ENCODE measurements at places on chromosomes 12 and 14.

DNA sequence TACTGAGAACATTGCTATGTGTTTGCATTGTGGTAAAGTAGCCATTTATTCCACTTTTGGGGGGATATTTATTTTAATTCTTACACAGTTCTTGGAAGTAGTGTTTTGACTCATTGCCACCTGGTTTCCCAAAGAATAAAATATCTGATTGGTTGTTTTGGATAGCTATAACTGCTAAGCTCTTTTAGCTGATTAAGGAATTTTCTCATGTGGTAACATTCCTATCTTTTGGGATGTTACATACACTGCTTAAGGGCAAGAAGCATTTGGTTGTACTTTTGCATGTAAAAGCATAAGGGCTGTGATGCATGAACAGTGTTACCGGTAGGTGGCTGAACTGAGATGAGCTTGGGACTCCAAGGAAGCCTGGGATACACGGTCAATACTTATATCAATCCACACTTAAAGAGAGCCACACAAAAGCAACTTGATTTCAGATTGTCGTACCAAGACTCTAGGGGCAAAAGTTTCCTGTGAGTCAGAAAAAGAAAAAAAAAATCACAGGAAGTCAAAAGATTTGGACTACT, 71.4 kb upstream of the PRKD1 start:
- no peak for DNase-seq

GRCh38 chr14:24171422-24172260, at the start of gene REC8:
Gene REC8 (plus strand): TSS chr14:24172080. CDS start chr14:24172553, 473 bp downstream.
- DNase-seq = no peak

- no peak for DNase-seq
Measured at GRCh38 chr12:4050340-4050739, 177.1 kb upstream of the PARP11 start.

DNA sequence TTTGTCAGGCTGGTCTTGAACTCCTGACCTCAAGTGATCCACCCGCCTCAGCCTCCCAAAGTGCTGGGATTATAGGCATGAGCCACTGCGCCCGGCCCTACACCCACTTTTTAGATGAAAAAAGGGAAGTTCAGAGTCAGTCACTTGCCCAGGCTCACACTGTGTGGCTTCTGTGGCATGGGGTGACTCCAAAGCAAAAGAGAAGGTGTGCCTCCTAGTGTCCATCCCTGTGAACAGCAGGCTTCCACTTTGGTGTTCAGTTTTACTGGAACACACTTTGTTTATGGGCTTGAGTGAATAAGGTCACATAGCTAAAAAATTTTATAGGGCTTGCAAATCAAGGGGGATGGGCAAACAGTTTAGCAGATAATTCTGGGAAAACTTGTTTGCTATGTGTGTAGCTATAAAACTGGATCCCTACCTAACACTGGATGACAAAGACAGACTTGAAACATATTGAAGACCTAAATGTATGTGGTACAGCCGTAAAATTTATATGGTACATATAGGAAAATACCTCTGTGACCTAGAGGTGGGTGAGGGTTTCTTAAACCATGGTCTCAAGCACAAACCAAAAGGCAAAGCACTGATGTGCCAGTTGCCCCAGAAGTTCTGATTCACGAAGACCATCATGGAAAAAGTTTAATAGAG, 54.9 kb downstream of the EID3 start:
- DNase-seq = peak; percentile 40

DNA sequence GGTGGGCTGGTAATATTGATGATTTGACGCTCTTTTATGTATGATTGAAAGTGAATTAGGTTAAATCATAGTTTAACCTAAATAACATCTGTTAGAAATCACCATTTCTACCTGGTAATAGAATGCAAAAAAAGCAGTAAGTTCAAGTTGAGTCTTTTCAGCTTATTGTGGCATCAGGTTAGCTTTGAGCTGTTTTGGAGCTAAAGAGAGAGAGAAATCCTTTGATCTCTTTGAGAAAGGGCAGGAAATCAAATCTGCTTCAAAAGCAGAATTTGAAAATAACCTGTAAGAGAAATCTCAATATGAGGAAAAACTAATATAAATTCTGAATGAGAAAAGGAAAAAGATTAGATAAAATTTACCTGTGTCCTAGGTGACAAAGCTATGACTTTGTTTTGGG, 62.2 kb downstream of the CKB start:
- DNase-seq = no peak

DNA sequence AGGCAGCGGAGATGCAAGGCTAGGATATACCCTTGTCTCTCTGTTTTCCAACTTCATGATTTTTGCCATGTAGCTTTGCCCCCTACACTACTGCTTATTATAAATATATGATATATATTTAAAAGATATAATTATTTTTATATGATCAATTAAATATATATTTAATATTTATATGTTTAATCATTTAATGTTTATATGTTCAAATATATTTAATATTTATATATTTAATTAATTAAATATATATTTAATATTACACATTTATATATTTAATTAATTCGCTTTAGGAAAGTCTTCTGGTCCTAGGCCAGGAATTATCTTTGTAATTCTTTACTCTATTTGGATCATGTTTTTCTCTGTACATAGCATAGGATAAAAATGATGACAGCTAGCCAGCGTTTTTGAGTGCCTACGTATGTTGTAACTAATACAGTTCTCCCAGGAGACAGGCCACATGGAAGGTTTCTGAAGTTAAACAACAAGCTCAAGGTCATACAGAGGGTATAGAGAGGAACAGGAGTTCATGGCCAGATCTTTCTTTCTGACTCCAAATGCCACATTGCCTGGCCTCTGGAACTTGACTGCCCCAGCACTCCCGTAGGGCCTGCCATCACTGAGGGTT, 192.5 kb downstream of the KCNA5 start:
- no peak for DNase-seq
